ENCODE measurements at places on chromosomes 3 and 15. TPM values are rescaled to one million over a fixed set of nuclear protein-coding genes. Genes with fewer than 3 reads are reported as not detected.

Gene C3orf20
- total RNA-seq: 0.38 TPM

Gene SI
- not detected for total RNA-seq

Gene UBA7
- total RNA-seq: 299 TPM

Gene DLG1
- 86.8 TPM for total RNA-seq

Gene DISP2
- total RNA-seq: 0.03 TPM

Gene STAB1
- total RNA-seq: 13.9 TPM

Gene CELSR3
- total RNA-seq: 3.5 TPM

Gene RLBP1
- not detected for total RNA-seq

Gene VGLL3
- total RNA-seq: not detected

Gene LHFPL4
- not detected for total RNA-seq

Gene GPR171
- 116 TPM for total RNA-seq

Gene SCAANT1
- not detected for total RNA-seq

Gene THPO
- not detected for total RNA-seq

Gene LSMEM2
- total RNA-seq: not detected

Gene EHD4
- 15.2 TPM for total RNA-seq

Gene ALDH1A2
- total RNA-seq: 0.15 TPM

Gene RAP2B
- 42.3 TPM for total RNA-seq

Gene GASK1A
- not detected for total RNA-seq

DNA sequence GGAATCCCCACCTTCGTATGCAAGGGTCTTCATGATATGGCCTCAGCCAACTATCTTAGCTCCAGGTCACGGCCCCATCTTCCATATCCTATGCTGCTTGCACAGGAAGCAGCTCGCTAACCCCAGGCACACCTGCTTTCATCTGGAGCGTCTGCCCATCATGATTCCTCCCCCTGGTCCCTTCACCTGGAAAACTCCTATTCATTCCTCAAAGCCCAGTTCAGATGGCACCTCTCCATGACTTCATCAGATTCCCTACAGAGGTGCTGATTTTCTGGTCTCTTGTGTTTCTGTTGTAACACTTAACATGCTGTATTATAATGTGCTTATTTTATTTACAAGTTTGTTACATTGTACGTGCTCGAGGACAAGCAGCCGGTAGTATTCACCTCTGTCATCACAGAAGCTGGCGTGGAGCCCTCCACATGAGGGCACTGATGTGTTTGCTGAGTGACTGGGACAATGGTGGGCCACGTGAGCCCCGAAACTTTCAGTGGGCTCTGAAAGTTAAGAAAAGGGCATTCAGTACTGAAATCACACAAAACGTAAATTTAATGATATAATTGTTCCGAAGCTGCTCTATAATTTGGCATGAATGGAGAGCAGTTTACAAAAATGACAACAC, 16.2 kb downstream of the MUC20 start:
- no peak for DNase-seq

- DNase-seq: no peak
Measured at GRCh38 chr3:128591738-128592426, 58.7 kb downstream of the RPN1 start.

DNA sequence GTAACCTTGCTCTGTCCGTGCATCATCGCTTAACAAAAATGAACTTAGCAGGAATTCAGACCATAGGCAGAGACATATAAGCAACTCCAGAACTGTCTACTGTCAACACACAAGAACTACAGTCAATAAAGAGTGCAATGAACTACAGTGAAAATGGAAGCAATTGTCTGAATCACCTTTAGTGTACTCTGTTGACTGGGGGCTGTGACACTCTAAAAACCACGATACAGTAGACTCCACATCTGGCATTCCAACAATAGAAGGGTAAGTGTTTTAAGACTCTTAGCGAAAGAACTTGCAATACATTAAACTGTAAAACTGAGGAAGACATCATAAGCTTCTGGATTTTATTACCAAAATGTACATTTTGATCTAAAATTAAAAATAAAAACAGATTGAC, 347.3 kb downstream of the ZBTB20 start:
- no peak for DNase-seq

- DNase-seq: no peak
Measured at GRCh38 chr3:51373658-51374421, 11.3 kb upstream of the MANF start.

GRCh38 chr3:29285471-29286071, 4.7 kb downstream of the RBMS3 start:
- DNase-seq: no peak

DNA sequence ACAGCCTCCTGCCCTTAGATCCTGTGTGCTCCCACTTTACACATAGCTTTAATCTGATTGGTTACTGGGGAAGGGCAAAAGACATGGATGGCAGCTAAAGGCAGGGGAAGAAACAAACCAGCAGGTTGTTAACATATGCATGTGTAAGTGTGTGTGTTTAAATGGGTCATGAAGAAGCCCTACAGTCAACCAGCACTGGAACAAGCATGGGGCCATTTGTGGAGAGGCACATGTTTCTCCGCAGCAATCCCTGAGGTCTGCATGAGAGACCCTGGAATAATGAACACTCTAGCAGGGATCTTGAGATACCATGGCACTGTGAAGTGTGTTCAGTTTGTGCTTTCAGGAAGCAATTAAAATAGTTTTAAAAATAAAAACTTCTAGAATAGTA, 6.0 kb downstream of the KLF13 start:
- DNase-seq: no peak

DNA sequence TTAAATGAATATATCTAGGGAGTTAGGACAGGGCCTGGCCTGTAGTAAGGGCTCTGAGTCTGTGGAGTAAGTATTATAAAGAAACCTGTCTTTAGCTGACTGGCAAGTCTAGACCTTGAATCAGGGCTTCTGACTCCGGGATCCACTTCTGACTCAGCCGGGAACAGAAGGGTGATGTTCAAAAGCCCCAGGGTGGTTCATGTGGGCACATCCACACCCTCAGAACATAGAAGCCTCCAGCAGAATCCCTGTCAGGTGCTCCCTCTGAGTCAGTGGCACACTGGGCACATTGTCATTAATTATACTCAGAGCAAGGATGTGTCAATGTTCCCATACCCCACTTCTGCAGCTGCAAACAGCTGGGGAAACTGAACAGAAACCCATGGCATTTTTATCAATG, 26.7 kb upstream of the SNRK start:
- DNase-seq: no peak

DNA sequence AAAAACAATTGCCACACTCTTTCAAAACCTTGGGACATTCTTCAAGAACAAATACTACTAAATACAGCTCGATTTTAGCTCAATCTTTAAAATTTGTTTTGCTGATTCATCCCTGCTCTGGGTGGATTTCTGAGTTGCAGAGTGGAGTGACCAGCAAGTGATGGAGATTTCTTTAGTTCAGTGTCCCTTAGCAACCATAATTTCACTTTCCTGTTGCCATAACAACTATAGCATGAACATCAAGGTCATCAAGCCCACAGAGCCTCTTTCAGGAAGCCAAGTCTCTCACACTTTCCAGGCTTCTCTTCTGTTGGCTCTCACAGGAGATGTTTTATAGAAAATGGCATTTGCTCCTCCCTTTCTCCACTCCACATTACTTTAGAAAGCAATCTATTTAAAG, 597.2 kb upstream of the ADAMTS9 start:
- DNase-seq: no peak

DNA sequence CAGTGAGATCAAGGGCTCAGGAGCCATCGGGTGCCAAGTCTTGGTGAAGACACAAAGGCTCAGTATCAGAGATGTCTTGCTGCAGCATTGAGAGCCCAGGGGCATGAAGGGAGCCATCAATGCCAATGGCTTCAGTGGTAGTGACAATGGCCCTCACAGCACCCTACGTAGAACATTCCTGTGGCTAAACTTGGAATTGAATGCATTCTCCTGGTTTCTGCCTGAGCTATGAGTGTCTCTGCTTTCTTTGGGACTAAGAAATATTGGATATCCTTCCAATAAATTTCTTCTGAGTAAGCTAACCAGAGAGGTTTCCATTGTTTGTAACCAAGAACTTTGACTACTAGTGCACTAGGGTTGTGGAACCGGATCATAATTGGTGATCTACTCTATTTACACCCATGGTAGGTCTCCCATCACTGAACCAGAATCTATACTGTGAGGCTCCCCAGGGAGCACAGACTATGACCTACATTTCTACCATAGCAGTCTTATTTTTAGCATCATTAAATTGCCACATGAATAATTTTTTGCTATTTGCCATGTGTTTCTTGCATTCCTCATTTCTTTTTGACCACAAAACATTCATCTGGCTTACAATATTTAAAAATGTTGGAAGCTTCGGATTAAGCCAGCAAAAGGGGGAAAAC, 31.6 kb upstream of the PDZRN3 start:
- no peak for DNase-seq

DNA sequence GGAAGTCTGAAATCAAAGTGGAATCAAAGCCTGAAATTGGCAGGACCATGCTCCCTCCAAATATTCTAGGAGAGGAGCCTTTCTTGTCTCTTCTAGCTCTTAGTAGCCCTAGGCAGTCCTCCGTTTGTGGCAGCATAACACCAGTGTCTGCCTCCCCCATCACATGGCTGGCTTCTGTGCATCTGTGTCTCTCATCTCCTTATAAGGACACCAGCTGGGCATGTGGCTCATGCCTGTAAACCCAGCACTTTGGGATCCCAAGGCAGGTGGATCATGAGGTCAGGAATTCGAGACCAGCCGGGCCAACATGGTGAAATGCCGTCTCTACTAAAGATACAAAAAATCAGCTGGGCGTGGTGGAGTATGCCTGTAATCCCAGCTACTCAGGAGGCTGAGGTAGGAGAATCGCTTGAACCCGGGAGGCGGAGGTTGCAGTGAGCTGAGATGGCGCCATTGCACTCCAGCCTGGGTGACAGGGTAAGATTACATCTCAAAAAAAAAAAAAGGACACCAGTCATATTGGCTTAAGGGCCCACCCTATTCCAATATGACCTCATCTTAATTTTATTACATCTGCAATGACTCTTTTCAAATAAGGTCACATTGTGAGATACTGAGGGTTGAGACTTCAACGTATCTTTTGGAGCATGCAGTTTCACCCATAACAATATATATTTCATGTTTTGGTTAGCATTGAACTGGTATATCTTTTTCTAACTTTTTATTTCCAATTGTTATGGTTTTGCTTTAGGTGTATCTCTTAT, 148.0 kb upstream of the TPM1 start:
- DNase-seq: no peak

DNA sequence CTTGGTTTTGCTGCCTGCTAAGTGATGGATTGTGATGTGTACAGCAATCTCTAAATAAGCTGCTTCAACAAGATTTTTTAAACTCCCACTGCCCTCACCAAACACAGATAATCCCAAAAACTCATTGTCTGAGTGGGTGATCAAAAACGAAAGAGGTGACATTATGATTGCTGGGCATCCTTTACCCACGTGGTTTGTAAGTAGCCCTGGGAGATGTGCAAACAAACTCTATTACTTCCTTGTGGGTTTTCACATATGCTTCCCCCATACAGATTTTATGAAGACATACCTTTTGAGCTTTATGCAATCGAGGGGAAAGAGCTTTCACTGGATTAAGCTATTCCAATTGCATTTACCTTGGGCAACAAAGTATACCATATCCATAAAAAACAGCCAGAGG, 1000.4 kb downstream of the FHIT start:
- no peak for DNase-seq

GRCh38 chr3:102238362-102238761, 196.5 kb upstream of the ZPLD1 start:
- DNase-seq: no peak

GRCh38 chr15:60727661-60728060, 248.7 kb upstream of the ICE2 start:
- no peak for DNase-seq

DNA sequence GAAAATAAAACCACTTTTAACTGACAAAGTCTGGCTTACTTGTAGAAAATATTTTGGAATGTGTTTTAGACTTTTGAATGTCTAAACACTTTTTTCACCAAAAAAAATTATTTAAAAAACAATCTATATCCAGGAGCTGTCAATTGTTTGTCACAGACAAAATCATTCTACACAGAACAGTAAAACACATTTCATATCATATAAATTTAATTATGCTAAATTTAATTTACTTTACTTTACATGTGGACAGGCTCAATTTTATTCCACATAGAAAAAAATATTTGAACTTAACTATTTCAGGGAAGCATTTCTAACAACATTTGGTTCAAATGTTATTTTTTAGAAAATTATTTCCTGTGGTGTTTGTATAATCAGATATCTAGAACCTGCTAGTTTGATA, 1417.0 kb downstream of the ZPLD1 start:
- no peak for DNase-seq

DNA sequence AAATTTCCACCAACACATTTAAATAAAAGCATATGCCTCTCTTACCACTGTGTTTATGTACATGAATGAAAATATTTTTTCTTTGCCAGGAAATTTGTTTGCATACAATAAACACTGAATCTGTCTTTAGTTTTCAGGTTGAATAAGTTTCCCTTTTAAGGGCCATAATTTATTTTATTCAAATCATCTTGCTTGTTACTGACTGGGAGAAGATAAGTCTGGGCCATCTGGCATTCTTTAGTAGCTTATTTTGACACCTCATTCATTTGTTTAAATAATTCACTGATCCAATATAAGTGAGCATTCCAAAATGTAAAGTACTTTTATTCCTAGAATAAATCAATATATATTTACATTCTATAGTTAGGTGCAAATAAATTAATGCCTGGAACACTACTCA, 1001.3 kb downstream of the PLOD2 start:
- no peak for DNase-seq

DNA sequence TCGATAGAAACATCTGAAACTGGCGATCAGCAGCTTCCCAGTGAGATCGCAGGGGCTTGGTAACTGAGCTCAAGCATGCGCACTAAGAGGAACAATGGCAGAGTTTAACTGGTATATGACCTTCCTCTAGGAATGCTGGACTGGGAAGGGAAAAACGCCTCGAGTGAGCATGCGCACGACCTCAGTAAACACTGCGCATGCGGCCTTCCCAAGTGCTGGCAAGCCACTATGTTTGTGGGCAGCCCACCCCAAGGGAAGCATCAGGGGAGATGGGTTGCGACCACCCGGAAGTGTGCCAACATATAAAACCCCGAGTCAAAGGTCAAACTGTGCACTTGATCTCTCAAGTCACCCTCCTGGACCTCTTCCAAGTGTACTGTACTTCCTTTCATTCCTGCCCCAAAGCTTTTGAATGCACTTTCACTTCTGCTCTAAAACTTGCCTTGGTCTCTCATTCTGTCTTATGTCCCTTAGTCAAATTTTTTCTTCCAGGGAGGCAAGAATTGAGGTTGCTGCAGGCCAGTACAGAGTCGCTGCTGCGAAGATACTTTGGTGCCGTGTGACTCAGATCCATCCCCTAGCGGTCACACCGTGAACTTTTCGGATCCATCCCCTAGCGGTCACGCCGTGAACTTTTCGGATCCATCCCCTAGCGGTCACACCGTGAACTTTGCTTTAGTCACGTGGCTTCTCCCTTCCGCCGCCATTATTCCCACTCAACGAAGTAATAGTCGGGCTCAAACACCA, 243.3 kb downstream of the FAM43A start:
- DNase-seq: no peak

- DNase-seq: peak; percentile 59
Measured at GRCh38 chr3:171328419-171329082, 131.7 kb downstream of the TNIK start.
